ENCODE measurements at places on chromosomes 6 and 20.
A peak's percentile ranks its signal among the peaks of the same experiment; 100 is the strongest.

DNA sequence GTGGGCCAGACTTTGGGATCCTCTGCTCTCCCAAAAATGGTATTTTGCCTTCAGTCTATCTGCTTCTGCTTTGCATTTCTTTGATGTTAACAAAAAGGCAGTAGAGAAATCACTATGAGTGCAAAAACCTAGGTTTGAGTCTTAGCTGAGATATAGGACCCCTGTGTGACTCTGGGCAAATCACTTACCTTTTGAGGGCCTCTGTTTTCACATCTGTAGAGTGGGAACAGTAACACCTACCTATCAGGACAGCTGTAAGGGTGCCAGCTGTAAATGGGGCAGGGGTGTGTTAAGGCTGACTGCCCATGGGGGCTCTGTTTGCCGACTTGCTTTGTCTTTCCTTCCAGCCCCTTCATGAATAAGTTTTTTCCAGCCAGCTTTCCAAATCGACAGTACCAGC lies 30.4 kb downstream of the HM13 start:
- DNase-seq, result no peak

DNA sequence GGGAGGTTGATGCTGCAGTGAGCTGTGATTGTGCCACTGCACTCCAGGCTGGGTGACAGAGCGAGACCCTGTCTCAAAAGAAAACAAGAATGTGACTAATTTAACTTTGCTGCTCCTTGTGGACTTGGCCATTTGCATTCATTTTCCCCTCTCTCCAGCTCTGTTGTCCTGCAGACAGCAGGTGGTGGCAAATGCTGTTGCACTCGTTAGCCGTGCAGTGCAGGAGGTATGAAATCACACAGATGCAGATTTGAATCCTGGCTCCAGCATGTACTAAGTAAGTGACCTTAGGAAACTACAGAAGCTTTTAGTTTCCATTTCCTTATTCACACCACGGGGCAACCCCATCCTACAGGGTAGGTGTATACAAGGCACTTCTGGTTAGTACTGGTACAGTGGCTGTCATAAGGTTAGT lies 9.6 kb upstream of the BEND3 start:
- DNase-seq, result no peak

DNA sequence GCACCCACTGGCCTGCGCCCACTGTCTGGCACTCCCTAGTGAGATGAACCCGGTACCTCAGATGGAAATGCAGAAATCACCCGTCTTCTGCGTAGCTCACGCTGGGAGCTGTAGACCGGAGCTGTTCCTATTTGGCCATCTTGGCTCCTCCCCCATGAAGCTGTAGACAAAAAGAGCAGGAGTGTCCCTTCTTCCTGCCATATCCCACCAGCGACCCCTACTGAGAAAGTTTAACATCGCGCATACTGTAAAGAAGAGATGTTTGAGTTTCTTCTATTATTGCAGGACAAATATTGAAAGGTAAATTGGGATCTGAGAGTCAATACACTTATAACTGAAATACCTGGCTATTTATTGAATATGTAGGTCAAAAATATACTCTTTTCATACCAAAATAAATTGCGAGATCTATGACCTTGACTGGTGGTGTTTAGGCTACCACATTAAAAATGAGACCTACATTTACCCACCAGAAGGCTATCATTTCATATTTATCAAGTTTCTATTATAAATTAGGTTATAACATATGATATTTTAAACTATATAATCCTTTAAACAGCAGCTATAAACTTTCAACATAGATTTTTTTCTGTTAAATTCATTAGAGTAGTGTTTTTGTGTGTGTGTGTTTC lies 586.3 kb downstream of the HTR1B start:
- DNase-seq, result no peak

- DNase-seq, result no peak
Measured at GRCh38 chr20:34324541-34324940, 21.4 kb upstream of the AHCY start.

DNA sequence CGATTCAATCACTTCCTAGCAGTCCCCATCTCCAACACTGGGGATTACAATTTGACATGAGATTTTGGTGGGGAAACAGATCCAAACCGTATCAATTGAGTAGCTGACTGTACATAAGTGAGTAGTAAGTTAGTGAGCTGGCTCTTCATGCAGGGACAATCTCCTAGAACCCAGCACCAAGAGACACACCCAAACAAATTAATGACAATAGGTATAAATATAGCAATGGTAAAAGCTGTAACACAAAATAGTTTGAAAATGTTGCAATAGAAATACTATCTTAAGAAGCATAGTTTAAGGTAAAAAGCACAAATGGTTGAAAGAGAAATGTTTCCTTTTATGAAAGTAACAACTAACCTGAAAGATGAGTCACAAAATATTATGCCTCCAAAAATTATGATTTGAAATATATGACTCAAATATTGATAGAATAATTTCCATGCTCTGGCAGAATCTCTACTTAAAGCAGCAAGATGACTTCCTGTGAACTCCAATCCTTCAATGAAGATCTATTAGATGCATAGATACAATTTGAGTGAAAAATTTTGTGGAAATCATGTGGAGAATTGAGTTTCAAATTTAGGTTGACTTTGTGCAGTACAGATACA lies 5.4 kb upstream of the SIRPB1 start:
- no peak for DNase-seq

- DNase-seq, result no peak
Measured at GRCh38 chr6:20413826-20414225, 12.1 kb downstream of the E2F3 start.

GRCh38 chr6:151514000-151514730 lies 20.3 kb downstream of the CCDC170 start:
- no peak for DNase-seq

DNA sequence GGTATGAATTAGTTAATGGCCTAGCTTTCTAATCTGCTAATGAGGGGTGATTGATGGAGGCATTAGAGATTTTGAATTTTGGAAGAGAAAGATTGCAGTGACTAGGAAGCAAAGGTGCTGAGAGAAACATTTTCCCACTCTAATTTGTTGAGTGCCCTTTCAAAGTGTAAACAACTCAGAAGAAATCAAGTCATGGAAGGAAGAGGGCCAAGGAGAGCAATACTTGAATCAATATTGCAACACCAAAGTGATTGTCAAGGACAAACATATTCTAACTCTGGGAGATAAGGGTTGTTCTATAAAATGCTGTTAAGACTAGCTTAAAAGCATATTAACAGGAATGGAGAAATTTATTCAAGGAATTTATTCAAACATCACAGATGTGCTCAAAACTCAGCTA lies 182.7 kb upstream of the FERMT1 start:
- no peak for DNase-seq

DNA sequence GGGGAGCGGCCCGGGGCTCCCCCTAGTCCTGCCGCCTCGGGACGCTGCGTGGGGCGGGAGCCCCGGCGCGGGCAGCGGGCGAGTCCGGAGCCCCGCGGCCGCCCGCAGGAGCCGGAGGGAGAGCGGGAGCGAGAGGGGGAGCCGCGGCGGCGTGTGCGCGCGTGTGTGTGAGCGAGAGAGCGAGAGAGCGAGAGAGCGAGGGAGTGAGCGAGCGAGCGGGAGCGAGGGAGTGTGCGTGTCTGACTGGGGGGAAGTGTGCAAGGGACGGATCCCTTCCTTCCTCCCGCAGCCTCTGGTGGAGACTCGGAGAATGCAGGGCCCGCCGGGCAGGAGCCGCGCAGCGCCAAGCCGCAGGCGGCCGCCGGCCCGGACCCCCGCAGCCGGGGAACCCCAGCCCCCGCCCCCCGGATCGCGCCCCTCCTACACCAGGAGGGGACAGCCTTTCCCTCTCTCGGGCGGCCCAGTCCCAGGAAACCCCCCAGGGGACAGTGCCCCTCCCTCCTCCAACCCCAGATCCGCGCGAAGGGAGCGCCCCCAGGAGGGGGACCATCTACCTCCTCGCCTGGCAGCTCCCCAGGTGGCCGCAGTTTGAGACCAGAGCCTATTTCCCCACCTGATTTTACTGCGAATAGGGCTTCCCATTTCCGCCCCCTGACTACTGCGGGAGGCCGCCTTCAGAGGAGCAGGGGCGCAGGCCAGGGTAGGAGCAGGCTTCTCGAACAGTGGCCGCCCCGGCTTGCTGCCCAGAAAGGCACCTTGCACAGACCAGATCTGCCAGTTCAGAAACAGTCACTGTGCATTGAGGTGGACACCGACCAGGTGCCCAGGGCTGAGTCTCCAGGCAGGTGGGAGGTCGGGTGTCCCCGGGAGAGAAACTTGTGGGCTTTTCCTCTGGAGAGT lies at the start of gene CDH22:
TSS of gene CDH22 (minus strand) at position 241 of the 900 bp plus-strand sequence. CDS start 57,204 bp downstream, outside the sequence.
- DNase-seq, result no peak

GRCh38 chr6:47157653-47158219 lies 115.6 kb upstream of the ADGRF1 start:
- no peak for DNase-seq

DNA sequence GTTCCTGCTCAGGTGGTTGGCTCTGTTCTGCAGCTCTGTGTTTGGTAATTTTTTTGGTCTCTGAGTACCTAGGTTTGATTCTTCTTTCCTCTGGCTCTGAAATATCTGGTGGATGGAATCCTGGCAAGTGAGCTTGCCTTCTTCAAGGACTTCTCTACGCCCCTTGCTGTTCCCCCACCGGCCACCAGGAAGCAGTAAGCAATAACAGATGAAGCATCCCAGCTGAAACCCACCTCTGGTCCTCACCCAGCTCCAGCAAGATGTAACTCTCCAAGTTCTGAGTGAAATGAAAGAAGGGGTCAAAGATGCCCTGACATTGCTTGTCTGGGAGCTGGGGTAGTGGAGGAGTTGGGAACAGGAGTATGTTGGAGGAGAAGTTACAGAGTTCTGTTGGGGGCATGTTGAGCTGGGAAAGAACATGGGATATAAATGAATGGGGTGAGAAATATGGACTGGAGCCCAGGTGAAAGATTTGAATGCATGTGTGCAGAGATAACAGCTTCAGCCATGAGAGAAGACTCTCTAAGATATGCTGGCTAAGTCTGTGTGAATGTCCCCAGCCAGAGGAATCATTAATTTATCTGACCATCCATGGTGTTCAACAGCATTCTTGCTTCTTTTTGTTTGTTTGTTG lies 51.3 kb upstream of the GLP1R start:
- DNase-seq, result peak; percentile 1

GRCh38 chr6:170112583-170112860 lies 178.4 kb downstream of the DLL1 start:
- DNase-seq, result no peak

DNA sequence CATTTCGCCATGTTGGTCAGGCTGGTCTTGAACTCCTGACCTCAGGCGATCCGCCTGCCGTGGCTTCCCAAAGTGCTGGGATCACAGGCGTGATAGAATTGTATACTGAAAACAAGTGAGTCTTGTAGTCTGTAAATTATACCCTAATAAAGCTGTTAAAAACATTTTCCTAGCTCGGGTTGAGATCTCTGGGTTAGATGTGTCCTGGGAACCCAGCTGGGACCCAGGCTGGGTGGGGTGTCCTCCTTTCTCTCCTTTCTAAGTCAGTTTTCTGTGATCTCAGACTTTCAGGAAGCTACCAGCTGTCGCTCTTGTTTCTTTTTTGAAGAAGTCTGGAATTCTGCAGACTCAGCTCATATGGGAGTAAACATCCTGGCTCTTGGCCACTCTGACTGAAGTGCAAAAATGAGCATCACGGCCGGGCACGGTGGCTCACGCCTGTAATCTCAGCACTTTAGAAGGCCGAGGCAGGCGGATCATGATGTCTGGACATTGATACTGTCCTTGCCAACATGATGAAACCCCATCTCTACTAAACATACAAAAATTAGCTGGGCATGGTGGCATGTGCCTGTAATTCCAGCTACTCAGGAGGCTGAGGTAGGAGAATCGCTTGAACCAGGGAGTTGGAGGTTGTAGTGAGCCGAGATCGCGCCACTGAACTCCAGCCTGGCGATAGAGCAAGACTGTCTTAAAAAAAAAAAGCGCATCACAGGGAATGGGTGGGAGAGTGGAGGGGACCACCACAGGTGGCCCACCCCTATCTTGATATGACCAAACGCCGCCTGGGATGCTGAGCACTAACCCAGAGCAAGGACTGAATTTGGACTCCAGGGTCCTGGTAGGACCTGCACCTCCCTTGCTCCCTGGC lies 9.9 kb upstream of the PCIF1 start:
- DNase-seq, result no peak

- no peak for DNase-seq
Measured at GRCh38 chr20:9227896-9228615, 159.2 kb downstream of the PLCB4 start.

- no peak for DNase-seq
Measured at GRCh38 chr6:23797041-23797440, 329.0 kb upstream of the NRSN1 start.

GRCh38 chr6:33896391-33897188 lies 92.8 kb upstream of the MLN start:
- DNase-seq, result no peak

- no peak for DNase-seq
Measured at GRCh38 chr20:37544386-37544785, 16.7 kb upstream of the BLCAP start.

DNA sequence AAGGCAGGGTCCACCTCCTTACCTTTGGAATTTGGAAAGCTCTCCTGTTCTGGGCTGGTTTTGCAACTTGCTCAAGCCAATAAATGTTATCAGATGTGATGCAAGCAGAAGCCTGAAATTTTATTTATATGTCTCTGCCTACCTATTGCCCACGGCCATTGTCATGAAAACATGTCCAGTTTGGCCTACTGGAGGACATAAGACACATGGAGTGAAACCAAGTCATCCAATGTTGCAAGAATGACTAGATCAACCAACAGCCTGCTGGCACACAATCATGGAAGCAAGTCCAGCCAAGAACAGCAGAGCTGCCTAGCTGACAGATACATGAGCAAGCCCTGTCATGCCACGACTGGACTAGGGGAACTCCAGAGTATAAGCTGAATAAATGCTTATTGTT lies 56.7 kb upstream of the IRAK1BP1 start:
- DNase-seq, result no peak

- no peak for DNase-seq
Measured at GRCh38 chr6:143038833-143039232, 21.9 kb upstream of the AIG1 start.

DNA sequence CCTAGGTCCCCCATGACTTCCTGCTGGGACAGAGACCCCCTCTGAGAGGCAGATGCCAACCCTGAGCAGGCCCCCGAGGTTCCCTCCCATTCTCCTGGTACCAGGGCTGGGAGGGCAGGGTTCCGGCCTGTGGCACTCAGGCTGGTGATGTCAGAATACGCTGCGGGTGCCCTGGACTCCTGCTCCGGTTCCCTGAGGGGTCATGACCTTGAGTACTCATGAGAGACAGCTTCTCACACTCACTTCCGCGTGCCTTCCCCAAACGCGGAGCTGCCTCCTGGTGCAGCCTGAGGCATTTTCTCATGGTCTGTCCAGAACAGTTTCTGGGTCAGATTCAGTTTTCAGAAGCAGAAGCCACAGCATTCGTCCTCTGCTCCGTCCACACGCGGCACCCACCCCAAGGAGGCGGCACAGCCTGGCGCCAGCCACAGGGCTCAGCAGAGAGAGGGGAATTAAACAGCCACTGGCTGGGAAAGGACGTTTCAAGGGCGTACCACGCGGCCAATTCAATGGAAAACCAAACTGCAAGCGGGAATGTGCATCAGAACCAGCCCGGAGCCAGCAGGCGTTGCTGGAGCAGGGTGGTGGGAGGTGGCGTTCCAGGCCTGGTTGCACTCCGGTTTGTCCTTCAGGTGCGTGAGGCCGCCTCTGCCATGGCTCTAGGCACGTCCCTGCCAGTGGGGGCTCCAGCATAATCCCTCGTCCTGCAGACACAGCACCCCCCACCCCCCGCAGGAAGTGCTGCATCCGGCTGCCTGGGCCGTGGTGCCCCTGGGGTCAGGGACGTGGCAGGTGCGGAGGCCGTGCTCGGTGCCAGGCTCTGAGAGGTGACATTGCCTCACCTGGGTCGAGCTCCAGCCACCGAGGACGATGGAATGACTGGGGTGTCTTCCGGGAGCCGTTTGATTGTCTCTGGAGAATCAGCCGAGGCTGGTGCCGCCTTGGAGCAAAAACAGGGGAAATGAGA lies 58.3 kb upstream of the BHLHE23 start:
- DNase-seq, result no peak
